Stimulated activated CD4-positive, alpha-beta T cell treated with anti-CD3 and anti-CD28 coated beads, Interleukin-12 subunit alpha, Interleukin-12 subunit beta, amount 100 ng/mL, for 24 hours (primary cell): ENCODE measurements at places on chromosomes 6 and 20.

DNA sequence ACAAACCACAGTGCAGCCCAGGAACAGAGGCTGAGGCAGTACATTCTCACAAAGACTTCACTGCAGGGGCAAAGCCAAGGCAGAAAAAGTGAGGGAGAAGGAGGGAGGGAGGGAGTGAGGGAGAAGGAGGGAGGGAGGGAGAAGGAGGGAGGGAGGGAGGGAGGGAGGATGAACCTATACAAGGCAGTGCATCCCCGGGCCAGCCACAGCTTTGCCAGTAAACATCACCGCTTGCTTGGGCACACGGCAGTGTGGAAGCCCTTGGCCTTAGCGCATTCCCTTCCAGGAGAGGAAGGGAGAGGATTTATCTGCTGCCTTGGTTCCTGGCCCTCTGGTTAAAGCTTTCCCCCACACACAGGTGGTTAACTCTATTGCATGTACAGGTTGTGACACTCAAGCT lies 234.0 kb downstream of the PTPRT start:
- no peak for DNase-seq

DNA sequence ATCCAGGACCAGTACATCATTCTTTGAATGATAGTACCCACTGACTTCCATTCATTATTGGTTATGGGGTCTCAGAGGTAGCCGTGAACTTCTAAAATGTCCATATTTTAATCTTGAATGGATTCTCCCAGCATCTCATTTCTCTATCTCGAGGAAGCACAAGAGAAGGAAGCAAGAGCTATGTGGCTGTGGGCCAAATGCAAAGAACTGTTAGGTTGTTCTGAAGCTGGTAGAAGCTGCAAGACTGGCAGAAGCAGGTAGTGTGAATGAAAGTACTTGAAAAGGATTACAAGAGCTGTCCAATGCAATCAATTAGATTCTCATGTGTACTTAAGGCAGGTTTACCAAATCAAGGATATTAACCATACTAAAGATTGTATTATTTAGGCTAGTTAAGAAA lies 1131.8 kb downstream of the GRIK2 start:
- no peak for DNase-seq

DNA sequence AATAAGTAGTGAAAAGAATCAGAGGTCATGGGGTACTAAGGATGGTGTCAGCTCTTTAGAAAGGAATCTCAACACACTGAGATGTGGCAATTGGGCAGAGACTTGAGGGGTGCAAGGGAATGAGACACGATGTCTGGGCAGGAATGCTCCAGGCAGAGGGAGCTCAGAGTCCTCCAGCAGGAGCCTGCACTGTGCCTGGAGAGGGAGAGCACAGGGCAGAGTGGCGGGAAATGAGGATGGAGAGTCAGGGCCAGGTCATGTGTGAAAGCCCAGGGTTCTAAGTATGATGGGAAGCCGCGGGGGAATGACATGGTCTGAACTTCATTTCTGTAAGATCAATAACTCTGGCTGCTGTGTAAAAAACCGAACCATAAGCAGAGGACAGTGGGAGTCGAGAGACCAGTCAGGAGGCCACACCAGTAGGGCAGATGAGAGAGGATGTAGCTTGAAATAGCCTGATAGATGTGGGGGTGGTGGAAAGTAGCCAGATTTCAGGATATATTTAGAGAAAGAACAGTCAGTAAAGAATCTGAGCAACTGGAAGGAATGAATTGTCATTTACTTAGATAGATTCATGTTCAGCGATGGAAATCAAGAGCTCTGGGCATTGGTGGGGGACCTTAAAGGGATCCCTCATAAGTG lies 133.4 kb upstream of the DTNBP1 start:
- no peak for DNase-seq

- DNase-seq, result no peak
These were observed 1.8 kb upstream of the ALDH8A1 start for GRCh38 chr6:134951494-134952263.

DNA sequence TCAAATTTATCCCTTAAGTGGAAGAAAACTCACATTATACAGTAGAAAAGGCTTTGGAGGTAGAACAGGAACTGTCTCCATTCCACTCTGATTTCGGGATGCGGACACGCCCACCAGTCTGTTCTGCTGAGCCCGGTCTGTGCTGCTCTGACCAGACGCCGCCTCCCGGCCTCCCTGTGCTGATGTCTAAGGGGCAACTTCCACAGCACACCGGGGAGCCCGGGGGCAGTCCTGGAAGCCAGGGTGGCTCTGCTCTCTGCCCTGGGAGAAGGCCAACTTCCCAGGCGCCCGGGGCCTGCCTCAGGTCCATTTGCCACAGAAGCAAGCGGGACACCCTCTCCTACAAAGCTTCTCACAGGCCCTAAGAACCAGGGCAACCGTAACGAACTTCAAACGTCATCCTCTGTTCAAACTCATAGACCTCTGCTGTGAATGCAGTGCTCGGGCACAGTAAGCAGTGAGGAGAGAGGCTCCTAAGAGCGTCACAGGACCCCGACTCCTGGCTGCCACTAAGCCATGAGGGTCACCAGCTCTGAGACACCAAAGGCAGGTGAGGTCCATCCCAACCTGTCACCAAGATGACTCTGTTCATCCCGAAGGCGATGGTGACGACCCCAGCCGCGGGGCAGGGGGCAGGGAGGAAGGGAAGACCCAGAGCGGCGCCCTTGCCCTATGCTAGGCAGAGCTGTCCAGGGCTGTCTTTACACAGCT lies 5.6 kb downstream of the TAF4 start:
- DNase-seq, result no peak

DNA sequence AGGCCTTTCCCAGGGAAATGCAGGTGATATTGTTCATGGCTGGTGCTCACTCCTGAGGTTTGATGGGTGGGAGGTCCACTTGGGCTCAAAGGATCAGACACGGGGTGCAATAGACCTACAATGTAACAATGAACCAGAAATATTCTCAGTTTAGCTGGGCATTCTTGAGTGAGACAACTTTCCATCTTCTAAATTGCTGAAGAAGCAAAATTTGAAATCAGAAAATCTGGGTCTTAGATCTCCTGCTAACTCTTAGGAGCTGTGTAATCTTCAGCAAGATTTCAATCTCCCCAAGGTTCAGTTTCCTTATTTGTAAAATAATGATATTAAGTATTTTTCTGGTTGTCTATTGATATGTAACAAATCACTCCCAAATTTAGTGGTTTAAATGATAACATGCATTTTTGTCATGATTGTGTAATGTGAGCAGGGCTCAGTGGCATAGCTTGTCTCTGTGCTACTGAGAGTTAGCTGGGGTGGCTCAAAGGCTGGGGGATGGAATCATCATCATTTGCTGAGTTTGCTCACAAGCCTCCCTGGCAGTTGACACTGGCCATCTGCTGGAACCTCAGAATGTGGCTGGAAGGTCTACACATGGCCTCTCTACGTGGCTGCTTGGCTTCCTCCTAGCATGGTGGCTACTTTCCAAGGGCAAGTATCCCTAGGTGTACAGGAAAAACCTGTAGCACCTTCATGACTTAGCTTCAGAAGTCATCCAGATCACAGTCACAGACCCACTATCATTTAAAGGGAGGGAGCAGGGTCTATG lies 98.8 kb downstream of the GRM1 start:
- DNase-seq, result no peak

DNA sequence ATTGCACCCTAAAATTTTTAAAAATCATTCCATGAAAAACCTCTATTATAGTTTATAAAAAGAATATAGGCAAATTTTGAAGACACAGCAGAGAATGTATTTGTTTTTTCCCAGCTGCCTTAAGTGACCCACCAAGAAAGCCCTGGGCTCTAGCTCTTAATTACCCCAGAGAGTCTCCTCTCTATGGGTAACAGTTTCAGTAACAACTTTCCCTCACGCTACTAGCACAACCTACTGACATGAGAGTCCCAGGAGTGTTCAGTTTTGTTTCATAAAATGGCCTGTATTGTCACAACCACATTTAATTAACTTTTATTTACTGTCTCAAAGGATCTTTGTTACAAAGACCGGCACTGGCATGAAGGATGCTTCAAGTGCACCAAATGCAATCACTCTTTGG lies 41.5 kb downstream of the FHL5 start:
- DNase-seq, result no peak

- DNase-seq, result no peak
These were observed 477.2 kb upstream of the SULF2 start for GRCh38 chr20:48262466-48262865.

GRCh38 chr20:62413025-62413570 lies 6.0 kb upstream of the CABLES2 start:
- DNase-seq, result no peak

DNA sequence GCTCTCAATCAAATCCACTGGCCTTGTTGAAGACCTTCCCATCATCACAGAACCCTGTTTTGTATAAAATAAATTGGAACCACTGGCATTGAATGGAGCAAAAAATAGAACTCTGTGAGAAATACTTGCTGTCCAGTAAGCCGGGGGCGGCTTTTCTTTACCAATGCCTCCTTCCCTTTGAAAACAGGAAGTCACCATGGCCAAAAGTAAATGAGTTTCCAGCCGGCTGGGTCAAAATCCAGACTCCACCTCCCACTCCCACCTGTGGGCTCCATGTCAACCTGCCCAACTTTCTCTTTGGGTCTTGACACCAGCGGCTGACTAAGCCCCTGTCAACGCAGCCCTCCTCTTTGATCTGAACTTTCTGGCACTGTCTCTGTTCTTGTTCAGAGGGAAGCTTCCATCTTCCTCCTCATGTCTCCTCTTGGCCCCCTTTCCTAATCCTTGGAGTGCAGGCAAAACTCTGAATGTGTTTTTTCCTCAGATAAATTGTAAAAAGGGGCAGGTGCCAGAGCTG lies 95.2 kb downstream of the TFAP2C start:
- DNase-seq, result no peak

- no peak for DNase-seq
These were observed 71.3 kb downstream of the HACE1 start for GRCh38 chr6:104788400-104788799.

- no peak for DNase-seq
These were observed 119.8 kb downstream of the GJA1 start for GRCh38 chr6:121555201-121555600.

- DNase-seq, result peak; percentile 49
These were observed 41.9 kb upstream of the SUPT3H start for GRCh38 chr6:45419571-45420082.

DNA sequence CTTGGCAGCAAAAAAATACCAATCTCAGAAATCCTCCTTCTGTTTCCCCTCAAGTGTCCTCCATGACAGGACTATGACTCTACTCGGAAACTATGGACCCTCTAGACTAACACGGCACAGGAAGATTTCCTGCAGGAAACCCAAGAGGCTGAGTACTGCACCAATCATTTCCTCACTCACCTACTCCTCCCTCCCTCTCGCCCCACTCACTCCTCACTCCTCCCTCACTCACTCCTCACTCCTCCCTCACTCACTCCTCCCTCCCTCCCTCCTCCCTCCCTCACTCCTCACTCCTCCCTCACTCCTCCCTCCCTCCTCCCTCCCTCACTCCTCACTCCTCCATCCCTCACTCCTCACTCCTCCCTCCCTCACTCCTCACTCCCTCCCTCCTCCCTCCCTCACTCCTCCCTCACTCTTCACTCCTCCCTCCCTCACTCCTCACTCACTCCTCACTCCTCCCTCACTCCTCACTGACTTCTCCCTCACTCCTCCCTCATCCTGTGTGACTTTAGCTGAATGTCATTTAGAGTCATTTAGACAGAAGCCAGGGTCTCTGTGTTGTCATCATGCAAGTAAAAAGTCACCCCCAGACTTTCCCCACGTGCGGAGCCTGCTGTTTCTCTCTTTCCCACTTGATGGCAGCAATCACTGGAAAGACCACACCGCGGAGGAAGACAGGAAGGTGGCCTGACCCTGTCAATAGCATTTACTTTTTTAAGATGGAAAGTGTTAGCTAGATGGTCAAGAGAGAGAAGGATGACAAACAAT lies 226.8 kb upstream of the PDE10A start:
- DNase-seq, result no peak

DNA sequence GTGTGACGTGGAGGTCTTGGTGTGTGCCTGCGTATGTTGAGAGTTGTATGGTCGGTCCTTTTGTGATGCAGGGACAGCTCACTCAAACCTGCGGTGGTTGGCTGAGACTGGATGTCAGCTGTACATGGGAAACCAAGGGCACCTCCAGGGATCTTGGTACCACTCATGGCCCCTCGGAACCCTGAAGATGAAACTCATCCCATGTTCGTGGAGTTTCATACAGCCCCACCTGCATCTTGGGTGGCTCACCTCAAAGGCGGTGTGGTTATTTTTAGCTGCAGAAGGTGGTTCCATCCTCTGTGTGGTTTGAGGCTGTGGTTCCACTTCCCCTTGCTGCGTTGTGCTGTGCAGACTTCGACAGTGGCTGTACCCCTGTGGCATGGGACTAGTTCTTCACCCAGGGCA lies 52.6 kb upstream of the SLC22A1 start:
- DNase-seq, result no peak

DNA sequence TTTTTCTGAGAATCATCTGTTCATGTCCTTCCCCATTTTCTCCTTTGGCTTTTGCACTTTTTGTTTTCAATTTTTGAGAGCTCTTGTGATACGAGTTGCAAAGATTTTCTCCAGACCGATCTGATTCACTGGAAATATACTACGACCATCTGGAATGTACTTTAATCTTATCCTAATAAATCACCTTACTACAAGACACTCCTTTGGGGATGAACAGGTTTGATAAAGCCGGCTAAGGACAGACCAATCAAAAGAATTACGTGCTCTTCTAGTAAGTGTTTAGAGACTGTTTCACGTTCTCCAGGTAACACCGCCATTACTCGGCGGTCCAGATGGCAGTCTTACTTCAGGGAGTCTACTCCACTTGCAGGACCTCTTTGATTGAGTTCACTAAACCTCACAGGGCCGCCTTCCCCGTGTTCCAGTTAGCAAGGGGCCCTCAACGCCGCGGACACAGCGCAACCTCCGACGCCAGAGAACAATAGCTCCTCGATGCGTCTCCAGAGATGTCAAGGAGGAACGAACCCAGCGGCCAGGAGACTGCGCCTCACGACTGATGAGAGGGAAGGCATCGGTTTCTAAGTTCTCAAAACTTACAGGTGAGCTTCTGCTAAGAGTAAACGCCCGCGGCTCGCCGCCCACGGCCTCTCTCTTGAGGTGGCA lies 920 bp upstream of the WTAP start:
- DNase-seq, result no peak

DNA sequence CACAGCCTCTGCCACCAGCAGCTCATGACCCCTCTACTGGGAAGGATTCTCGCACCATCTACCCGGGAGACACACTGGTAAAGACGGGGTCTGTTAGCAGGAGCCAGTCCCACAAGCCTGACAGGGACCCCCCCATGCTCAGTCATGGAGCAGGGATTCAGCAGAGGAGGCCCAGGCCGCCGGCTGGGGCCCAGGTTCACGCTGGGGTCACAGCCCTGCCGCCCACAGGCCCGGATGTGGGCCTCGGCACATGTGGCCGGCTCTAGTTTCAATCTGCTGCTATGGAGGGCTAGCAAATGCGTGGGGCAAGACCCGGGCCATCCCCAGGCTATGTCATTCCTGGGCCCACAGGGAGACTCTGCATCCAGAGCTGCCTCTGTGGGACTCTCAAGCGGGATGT lies 25.1 kb downstream of the PXDC1 start:
- no peak for DNase-seq

DNA sequence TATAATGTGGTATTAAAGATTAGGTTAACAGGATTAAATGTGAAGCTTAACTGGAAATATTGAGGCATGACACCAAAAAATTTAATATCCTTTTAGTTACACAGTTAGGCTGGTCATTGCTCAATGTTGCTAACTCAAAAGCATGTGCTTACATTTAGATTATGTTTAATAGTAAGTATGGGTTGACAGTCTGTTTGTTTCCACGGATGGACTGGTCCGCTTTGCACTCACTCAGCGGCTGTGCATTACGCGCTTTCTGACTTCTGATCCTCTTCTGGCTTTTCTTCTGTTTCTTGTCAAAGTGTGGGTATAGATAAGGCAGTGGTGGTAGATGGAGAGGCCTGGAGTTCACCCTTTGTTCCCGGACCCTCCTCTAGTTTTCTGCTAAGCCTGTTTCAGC lies 174.9 kb downstream of the RIMS1 start:
- no peak for DNase-seq

GRCh38 chr20:10447028-10447427 lies 11.9 kb downstream of the SLX4IP start:
- DNase-seq, result no peak
